ENCODE measurements at places on chromosomes 3 and 15. TPM values are rescaled to one million over a fixed set of nuclear protein-coding genes. Genes with fewer than 3 reads are reported as not detected.

Gene TM4SF1
- not detected for total RNA-seq

GRCh38 chr15:77486542-77487468, 66.1 kb downstream of the HMG20A start:
- H3K4me3 ChIP-seq, result no peak overlapping the region
- peaks cover 37% of the 10 kb centered on the region for H3K36me3 ChIP-seq
- H3K4me1 ChIP-seq, result peaks cover 5% of the 10 kb centered on the region
- no peak overlapping the region for H3K27ac ChIP-seq
- DNase-seq, result no peak

Gene GP5
- total RNA-seq, result 0.22 TPM

DNA sequence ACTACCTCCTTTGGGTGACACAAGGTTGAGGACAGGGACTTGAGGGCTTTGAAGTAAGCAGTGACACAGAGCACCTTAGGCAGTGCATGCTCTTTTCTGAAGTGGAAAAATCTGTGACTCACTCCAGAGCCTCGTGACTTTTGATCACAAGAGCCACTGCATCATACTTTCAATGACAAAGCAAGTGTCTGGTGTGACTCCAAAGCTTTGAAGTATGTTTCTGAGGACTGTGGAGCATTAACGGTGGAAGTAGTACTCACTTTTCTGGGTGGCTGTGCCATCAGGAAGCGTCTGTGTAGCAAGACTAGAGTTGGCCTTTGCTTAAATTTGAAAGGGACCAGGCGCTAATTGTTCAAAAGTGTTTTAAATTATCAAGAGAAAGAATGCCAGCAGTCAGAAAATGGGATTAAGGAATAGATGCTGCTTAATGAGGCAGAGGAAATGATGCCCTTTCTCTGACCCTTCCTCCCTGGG, 210.7 kb upstream of the TRIM42 start:
- H3K4me3 ChIP-seq, result no peak overlapping the region
- no peak overlapping the region for H3K27ac ChIP-seq
- no peak for DNase-seq
- H3K4me1 ChIP-seq, result no peaks in the 10 kb centered on the region
- H3K36me3 ChIP-seq, result no peaks in the 10 kb centered on the region

Gene RNU5B-1
- 21.7 TPM for total RNA-seq

Gene XCR1
- not detected for total RNA-seq

Gene FMN1
- total RNA-seq, result 1.2 TPM

DNA sequence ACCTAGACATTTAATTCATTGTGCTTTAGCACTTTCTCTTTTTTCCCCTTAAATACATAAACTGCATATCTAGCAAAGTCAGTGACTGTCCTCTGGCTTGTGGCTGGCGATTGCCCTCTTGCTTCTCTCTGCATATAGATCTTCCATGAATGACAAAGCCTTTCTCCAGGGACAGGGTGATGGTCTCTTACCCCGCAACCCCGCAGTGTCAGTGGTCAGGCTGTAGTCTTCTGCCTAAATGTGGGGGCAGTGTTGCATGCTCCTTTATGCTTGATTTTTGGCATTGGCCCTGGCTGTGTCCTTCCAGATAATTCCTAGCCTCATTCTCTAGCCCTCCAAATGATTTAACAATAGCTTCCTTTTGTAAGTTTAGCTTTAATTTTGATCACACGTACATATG, 407.8 kb downstream of the GABRB3 start:
- no peaks in the 10 kb centered on the region for H3K36me3 ChIP-seq
- no peak overlapping the region for H3K4me3 ChIP-seq
- H3K27ac ChIP-seq, result no peak overlapping the region
- DNase-seq, result no peak

DNA sequence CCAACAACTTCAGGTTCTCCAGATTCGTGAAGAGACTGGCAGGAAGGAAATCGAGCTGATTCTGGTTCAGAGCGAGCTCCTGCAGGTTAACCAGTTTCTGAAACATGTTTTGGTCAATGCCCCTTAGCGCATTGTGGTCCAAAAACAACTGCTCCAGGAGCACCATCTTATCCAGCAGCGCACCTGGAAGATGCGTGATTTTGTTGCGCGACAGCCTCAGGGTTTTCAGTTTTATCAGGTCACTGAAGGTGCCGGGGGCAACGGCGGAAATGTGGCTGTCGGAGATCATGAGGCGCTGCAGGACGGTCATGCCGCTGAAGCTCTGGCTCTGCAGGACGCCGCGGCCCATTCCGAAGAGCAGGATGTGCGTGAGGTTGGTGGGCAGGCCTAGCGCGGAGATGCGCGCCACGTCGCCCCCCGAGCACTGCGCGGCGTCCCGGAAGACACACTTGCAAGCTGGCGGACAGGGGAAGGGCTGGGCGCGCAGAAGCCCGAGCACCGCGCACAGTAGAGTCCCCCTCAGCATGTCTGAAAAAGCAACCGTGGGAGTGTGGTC, 1.2 kb downstream of the GP5 start:
- peak; percentile 36 for DNase-seq
- H3K36me3 ChIP-seq, result no peaks in the 10 kb centered on the region
- peaks cover 32% of the 10 kb centered on the region for H3K4me1 ChIP-seq
- peak overlapping the region; percentile 28 for H3K4me3 ChIP-seq

- H3K36me3 ChIP-seq, result no peaks in the 10 kb centered on the region
- no peak for DNase-seq
- no peaks in the 10 kb centered on the region for H3K27me3 ChIP-seq
- no peak overlapping the region for H3K27ac ChIP-seq
- H3K4me3 ChIP-seq, result no peak overlapping the region
Measured at GRCh38 chr3:32383136-32383711, 8.4 kb upstream of the CMTM7 start.

DNA sequence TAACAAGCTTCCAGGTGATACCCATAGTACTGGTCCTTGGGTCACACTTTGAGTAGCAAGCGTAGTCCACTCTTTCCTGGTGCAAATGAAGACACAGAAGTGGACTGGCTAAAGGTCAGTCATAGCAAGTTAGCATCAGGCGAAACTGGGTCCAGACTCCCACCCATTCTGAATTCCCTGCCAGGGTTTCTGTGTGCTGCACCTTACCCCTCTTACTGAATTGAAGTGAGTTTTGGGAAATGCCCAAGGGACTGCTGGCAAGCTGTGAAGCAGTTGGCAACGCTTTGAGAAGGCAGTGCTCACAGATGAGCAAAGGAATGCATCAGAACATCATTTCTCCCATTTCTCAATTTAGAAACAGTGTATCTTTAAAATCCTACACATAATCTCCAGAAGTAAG, 1.8 kb upstream of the LSG1 start:
- no peaks in the 10 kb centered on the region for H3K27me3 ChIP-seq
- peaks cover 13% of the 10 kb centered on the region for H3K4me1 ChIP-seq
- peaks cover 4% of the 10 kb centered on the region for H3K36me3 ChIP-seq
- H3K27ac ChIP-seq, result no peak overlapping the region
- no peak overlapping the region for H3K4me3 ChIP-seq

DNA sequence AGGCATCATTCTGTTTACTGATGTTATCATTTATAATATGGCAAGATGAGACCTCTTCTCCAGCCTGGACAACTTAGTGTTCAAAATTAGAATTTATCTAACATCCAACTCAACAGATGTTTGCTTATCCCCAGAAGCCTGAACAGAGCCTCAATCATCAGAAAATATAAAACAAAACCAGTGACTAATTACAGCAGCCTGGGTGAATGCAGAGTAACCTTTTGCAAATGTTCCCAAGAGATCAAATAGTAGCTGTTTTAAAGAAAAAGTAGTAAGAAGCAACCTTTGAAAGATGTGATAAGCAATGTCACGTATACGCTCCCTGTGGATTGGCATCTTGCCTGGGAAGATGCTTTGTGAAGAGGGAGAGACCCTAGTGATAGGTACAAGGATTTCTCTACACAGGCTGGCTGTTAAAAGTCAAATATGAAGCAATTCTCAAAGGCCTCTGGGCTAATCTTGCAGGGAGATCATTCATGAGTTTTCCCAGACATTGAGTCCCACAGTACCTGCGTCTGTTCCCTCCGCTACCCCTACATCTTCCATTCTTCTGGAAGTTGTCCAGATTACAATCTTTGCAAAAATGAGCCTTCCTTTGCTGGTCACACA, 39.3 kb upstream of the PRICKLE2 start:
- H3K27ac ChIP-seq, result no peak overlapping the region
- H3K27me3 ChIP-seq, result no peaks in the 10 kb centered on the region
- H3K4me3 ChIP-seq, result no peak overlapping the region
- no peaks in the 10 kb centered on the region for H3K4me1 ChIP-seq

DNA sequence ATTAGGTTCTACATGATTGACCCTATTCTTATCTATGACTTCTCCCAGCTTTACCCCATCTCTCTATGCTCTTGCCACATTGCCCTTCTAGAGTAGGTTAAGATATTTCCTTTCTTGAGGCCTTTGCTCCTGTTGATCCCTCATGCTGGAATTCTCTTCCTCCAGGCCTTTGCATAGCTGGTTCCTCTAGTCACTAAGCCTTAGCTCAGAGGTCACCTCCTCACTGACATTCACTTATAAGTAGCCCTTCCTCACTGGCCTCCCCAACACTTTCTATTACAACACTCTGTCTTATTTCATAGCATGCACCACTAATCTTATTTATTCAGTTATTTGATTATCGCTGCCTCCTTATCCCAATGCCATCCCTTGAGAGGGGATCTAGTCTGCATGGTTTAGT, 228.4 kb upstream of the COL8A1 start:
- no peaks in the 10 kb centered on the region for H3K36me3 ChIP-seq
- H3K4me1 ChIP-seq, result no peaks in the 10 kb centered on the region
- H3K27ac ChIP-seq, result no peak overlapping the region
- no peaks in the 10 kb centered on the region for H3K27me3 ChIP-seq
- DNase-seq, result no peak

Gene TTLL13
- 0.22 TPM for total RNA-seq

DNA sequence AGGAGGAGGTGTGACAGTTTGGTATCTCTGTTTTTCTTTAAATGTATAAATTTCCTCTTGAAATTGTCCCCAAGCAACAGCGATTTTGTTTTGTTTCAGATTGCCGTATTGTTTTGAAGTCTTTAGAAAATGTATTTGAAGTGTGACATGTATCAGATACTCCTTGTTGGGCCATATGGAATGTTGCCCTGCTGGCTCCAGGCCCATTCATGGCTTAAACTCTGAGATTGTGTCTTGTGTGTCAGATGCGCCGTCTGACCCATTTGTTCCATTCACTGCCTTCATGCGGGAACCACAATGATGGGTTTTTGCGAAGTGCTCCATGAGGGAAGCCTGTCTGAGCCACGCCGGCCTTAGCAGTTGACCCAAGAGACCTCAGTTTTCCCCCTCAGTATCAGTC, 75.2 kb upstream of the ADAMTSL3 start:
- DNase-seq, result no peak
- H3K27ac ChIP-seq, result no peak overlapping the region
- H3K4me1 ChIP-seq, result no peaks in the 10 kb centered on the region
- no peaks in the 10 kb centered on the region for H3K36me3 ChIP-seq
- no peaks in the 10 kb centered on the region for H3K27me3 ChIP-seq
- H3K4me3 ChIP-seq, result no peak overlapping the region

DNA sequence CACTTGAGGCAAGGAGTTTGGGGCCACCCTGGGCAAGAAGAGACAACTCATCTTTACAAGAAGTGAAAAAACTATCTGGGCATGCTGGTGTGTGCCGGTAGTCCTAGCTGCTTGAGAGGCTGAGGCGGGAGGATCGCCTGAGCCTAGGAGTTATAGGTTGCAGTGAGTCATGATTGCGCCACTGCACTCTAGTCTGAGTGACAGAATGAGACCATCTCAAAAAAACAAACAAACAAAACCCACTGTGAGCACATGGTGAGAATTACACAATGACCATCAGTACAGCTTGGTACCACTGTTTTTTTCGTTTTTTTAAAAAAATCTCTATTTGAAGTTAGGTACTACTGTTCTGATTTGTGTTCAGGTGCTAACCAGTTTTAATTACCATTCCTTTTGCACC, 13.6 kb downstream of the VPS39 start:
- H3K36me3 ChIP-seq, result peaks cover 12% of the 10 kb centered on the region
- no peak overlapping the region for H3K4me3 ChIP-seq
- H3K4me1 ChIP-seq, result peaks cover 8% of the 10 kb centered on the region
- no peak for DNase-seq
- no peak overlapping the region for H3K27ac ChIP-seq

Gene GOLGA6L10
- 2.1 TPM for total RNA-seq

Gene GATA2
- not detected for total RNA-seq

- no peaks in the 10 kb centered on the region for H3K36me3 ChIP-seq
- no peak overlapping the region for H3K27ac ChIP-seq
- no peaks in the 10 kb centered on the region for H3K27me3 ChIP-seq
Measured at GRCh38 chr3:30146978-30147377, 459.4 kb upstream of the TGFBR2 start.

DNA sequence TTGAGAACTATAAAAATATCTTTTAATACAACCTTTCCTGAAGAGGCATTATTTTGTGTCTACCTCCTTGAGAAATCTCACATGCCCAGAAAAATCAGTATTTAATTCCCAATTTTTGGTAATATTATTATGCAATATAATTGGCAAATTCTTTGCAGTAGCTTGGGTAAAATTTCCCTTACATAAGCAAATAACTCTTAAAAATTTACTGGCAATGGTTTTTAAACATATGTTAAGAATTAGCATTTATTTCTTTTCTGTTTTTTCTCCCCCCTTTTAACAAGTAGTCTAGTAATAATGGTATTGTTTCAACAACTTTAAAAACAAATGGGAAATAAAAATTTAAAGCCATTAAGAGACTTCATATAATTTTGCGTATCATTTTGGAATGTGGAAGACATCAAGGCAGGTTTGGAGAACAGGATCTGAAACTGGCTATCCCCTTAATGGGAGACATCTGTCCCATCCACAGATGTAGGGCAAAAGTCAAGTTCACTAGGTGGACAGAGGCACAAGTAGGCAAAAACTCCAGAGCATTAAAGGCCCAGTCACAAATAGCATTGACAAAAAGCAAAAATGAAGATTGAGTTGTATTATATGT, 89.6 kb upstream of the AADACL2 start:
- H3K27ac ChIP-seq, result no peak overlapping the region
- H3K27me3 ChIP-seq, result no peaks in the 10 kb centered on the region
- no peaks in the 10 kb centered on the region for H3K4me1 ChIP-seq
- no peak overlapping the region for H3K4me3 ChIP-seq

Gene LTK
- total RNA-seq, result 4.4 TPM

Gene ANKRD34C
- total RNA-seq, result not detected

Gene NEDD4
- total RNA-seq, result 1.6 TPM

DNA sequence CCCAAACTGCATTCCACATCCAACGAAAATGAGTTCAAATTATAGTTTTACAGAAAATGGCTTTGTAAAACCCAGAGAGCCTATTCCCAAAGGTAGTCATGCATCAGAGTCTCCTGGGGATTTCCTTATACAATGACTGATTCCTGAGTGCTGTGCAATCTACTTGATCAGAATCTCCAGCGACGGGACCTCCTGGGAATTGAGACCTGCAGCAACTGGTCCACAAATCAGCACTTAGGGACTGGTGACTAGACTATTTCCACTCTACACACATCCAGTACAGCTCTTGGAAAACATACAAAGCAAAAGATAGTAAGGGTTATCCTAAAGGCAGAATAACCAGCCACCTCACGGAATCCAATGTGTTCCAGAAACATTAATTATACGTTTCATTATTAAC, 871.0 kb upstream of the CFAP20DC start:
- DNase-seq, result no peak
- no peaks in the 10 kb centered on the region for H3K36me3 ChIP-seq
- H3K4me1 ChIP-seq, result no peaks in the 10 kb centered on the region
- no peaks in the 10 kb centered on the region for H3K27me3 ChIP-seq
